ENCODE measurements at places on chromosomes 7 and 10.

GRCh38 chr7:106019470-106019820 is 56.4 kb downstream of the CDHR3 start:
- DNase-seq = no peak

DNA sequence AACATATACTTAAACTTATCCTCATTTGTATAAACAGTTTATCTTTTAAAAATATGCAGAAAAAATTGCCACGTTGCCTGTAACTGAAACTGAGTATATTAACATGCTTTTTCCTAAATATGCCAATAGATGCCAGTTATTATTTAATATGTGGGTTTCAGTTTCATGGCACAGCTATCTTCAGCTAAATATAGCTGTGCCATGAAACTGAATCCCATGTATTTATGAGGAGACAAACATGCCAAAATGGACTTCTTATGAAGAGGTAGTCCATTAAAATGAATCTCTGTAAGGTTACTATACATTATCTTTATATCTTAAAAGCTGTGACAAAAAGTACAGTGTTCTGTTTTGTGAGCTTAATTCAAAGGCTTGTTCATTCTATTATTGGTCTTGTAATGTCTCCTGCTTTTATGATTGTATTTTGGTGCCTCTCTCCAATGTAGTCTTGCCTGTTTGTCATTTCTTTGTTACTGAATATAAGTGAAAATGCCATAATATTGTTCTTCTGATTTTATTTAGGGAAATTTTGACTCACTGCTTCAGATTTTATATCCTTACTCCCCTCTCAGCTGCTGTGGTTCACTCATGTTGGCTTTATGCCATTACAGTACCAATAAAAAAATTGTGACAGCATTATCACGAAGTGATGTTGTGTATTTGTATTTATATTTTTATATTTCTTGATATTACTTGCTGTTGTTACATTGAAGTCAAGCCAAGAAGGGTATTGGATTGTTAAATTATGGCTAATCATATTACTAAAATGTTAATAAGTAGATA is 34.3 kb upstream of the CACNA2D1 start:
- no peak for DNase-seq

GRCh38 chr10:50332108-50332842 is 81.0 kb upstream of the ASAH2 start:
- DNase-seq = no peak

- no peak for DNase-seq
Observed at GRCh38 chr10:63611078-63611477, 89.9 kb downstream of the REEP3 start.

- no peak for DNase-seq
Observed at GRCh38 chr10:110535958-110536891, 31.3 kb upstream of the SMC3 start.

- DNase-seq = peak; percentile 67
Observed at GRCh38 chr7:1473864-1474512, 14.7 kb upstream of the MICALL2 start.

GRCh38 chr7:87935384-87935706 is 1.3 kb downstream of the ADAM22 start:
- no peak for DNase-seq

DNA sequence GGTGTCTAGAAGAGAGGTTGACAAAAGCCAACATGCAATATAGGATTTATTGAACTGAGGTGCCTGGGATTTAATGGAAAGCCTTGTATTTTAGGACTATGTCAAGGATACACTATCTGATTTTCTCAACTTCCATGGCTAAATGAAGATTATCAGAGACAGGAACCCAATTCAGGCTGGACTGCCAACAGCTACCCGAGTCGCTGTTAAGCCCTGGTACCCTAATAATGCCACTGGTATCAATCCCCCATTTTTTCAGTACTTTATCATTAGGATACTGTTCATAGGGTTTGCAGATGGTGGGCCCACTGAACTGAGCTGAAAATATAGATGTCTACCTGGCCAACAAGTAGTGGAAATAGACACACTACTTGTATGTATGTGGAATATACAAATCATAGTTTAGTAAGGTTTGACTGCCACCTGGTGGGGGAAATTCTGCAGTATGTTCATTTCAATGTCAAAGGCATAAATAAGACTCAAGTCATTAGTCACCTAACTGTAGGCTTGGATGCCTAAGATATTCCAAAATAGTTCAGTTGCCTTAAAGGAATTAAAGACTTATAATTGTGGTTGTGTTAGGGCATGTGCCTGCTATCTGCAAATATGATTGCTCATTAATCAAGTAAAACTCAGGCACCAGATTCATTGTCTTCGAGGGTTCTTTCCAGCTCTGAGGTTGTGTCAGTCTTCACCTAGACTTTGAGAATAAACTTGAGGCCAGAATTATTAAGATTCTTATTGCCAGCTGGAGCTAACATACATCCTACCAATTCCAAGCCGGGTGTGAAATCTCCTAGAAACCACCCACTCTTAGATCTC is 34.1 kb upstream of the NOBOX start:
- peak; percentile 72 for DNase-seq

DNA sequence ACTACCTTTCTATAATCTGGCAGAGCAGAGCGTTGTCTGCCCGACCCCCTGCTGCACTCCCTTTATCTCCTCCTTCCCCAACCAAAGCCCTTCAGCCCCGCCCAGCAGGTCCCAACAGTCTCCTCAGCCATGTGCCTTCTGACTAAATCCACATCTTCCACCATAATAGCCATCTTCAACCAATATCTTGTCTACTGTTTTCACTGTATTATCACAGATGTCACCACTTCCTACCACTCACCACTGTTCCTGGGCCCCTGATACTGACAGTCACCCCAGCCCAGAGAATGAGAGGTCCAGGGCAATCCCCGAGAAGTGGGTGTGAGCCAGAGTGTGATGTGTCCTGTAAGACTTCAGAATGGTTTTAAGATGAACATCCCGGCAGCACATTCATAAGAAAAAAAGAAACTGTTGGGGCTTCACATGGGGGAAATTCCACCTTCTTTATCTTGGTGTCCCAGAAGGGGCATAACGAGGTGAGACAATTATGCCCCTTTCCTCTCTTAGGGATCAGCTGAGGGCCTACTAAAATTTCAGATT is 25.3 kb downstream of the CCDC6 start:
- DNase-seq = no peak

DNA sequence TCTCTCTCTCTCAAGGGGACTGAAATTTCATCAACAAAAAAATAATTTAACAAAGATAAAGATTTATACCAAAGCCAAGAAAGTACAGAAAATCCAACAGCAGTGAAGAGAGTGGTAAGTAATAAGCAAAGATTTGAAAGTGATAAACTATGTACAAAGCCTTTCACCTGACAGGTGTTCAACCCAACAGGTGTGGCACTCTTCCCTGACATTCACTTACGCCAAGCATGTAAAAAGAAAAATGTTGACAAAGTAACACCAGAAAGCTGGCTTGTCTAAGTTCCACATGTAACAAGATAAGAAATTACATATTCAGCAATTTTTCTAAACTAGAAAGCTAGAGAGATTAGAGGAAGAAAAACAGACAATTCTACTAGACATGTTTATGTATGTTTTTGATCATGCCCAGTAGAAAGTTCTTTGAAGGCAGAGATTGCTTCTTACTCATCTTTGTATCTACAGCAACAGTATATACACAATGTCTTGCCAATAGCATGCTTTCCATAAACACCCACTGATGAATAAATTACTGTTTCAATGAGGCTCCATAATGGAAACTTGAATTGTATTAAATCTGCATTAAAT is 468.5 kb downstream of the PARD3 start:
- no peak for DNase-seq

DNA sequence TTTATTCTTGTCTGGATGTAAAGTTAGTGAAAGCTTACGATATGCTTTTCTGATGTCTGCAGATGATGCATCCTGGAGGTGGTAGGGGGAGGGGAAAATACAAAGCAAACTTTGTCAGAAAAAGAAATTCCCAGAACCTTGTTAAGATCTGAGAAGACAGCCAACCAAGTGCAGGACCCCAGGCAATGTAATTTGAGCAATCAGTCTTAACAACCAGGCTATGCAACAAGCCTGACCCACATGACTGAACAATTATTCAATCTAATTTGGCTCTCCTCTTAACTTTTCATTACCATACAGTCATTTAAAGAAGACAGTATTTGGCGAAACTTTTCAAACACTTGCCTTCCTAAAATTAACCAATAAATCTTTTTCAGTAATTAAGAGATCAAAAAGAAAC is 74.5 kb downstream of the DNAJC1 start:
- DNase-seq = no peak

GRCh38 chr10:112122827-112123226 is 60.7 kb downstream of the GPAM start:
- no peak for DNase-seq

DNA sequence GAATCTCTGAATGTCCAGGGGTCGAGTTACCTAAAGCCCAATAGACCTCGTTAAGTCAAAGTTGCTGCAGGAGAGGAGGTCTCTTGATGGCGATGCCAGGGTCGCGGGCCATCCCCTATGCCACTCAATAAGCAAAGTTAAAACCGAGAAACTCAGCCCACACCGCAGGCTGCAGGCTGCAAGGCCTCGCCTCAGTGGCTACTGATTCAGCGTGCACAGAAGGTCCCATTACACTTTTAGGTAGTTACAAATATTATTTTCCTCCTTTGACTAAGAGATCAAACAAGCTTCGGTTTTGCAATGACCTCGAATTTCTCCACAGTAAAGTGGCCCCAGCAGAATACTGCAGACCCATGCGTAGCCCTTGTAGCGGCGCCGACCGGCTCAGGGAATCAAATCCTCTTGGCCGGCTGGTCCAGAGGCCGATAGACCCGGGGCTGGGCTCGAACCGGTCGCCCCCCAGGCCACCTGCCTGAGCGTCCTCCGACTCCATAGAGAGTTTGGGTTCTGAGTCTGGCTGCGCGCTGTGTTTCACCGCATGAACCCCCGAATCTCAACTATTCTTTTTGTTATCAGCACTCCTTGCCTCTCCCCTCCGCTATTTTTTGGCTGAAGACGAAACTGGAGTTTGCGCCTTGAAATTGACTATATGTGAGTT is 2.3 kb downstream of the C1QL3 start:
- DNase-seq = no peak

DNA sequence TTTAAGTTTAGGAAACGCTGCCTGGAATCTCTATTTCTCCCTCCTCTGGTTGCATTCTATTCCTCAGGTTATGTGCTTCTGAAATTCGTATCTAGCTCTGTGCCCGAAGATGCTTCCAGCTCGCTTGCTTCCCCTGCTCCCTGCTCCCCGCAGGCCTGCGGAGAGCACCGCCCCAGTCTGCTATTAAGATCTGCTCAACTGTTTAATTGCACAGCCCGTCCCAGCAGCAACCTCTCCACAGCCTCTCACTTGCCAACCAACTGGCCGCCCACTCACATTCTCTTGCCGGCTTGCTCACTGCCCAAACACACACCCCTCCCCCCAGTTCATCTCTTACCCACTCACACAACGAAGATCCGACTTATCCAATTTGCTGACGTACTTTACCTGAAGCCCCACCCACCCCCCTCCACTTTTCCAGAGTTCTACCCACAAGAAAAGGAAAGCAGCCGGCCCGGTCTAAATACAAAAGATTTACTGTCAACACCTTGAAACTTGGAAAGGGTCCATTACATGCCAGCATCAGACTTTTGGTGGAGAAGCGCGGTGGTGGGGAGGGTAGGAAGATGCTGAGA is 167.3 kb upstream of the KLF14 start:
- no peak for DNase-seq

GRCh38 chr7:124084024-124084423 is 51.2 kb upstream of the TMEM229A start:
- no peak for DNase-seq

- DNase-seq = no peak
Observed at GRCh38 chr7:101277155-101277554, 32.3 kb upstream of the FIS1 start.

DNA sequence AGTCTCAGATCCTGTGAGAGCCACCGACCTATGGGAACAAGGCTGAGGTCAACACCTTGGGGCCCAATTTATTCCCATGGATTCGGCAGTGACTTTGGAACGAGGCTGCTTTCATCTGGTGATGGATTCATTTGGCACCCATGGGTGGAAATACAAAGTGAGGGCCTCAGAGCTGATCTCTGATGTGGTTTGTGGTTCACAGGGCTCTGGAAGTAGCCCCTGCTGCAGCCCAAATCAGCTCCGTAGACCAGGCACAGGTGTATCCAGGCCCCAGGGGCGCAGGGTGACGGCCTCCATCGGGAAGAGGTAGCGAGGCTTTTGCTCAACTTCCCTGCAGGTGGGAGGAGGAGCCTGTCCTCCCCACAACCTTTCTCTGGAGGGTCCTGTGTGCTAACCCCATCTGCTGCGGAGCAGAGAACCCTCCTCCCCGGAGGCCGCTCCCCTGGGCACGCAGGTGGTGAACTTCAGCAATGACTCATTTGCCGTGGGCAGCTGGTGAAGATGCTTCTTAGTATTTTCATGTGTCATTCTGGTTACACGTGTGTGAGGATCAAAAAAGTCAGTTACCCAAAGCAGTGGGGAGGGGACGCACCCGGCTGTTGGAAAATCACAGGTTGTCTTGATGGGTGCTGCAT is 7.5 kb upstream of the JAKMIP3 start:
- no peak for DNase-seq

- DNase-seq = no peak
Observed at GRCh38 chr7:36863901-36864701, 139.8 kb upstream of the AOAH start.

DNA sequence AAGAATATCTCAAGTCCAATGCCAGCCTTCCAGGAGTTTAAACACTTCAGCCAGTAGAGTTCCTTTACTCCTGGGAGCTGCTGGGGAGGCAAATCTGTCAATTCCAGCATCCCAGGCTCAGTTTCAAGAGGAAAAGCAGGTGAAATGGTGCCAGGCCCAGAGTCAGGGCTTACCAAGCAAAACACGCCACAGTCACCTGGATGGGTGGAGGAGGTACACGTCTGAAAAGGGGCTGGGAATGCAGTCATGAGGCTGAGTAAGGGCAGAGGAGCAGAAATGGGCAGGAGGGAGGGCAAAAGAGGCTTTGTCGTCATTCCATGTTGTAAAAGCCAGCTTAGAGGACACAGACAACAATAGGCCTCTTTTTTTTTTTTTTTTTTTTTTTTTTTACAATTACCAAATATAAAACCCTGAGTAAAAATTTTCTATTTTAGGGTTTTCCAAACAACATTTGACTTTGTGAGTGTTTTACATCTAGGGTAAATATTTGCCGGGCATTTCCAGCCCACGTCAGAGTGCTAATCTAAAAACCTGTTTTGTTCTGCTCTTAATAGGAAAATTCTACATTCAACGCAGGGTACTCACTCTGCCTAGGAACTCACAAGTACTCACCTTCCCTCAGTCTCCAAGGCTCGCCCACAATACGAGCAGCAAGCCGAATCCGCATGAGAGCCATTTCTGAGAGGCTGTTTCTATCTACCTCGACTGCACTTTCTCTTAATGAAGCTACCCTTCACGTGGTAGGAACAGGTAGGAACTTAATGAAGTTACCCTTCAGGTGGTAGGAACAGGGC is 21.2 kb downstream of the GFRA1 start:
- no peak for DNase-seq

- no peak for DNase-seq
Observed at GRCh38 chr7:79175374-79175773, 278.1 kb downstream of the MAGI2 start.

DNA sequence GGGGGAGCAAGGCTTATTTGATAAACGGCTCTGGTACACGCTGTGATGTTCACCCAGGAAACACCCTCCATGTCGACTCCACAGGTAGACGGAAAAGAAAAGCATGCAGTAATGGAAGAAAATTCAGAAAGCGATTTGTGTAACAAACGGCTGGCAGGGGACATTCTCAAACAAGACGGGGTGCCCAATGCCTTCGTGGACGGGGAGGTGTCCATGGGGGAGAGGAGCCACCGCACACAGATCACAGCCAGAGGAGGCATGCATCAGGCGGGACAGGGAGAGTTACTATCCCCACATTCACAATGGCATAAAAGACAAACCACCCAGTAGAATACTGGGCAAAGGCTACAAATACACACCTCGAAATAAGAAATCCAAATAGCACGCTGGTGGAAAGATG is 20.1 kb downstream of the CNPY1 start:
- DNase-seq = no peak

All from muscle of back (tissue), 13 donors.